ENCODE measurements at places on chromosomes 1 and 21. TPM values are rescaled to one million over a fixed set of nuclear protein-coding genes. Genes with fewer than 3 reads are reported as not detected.

DNA sequence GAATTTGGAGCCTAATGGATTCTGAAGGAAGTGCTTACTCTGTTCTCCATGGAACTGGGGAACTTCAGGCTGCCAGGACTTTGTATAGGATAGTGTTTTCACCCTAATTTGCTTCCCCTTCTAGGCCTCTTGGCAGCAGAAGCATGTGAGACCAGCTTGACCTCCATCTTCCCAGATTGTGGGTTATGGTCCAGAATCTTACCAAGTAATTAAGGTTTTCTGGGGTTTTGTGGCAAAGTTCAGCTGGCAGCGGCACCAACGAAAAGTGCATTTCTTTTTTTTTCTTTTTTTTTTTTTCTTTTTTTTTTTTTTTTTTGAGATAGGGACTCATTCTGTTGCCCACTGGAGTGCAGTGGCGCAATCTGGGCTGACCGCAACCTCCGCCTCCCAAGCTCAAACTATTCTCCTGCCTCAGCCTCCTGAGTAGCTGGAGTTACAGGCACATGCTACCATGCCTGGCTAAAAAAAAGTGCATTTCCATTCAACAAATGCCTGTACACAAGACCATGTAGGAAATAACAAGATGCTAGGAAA, 3.4 kb upstream of the BMP8A start:
- no peak overlapping the region for H3K27ac ChIP-seq
- H3K36me3 ChIP-seq = peaks cover 26% of the 10 kb centered on the region
- DNase-seq = no peak
- H3K4me3 ChIP-seq = no peak overlapping the region
- H3K4me1 ChIP-seq = peaks cover 5% of the 10 kb centered on the region
- no peaks in the 10 kb centered on the region for H3K27me3 ChIP-seq

DNA sequence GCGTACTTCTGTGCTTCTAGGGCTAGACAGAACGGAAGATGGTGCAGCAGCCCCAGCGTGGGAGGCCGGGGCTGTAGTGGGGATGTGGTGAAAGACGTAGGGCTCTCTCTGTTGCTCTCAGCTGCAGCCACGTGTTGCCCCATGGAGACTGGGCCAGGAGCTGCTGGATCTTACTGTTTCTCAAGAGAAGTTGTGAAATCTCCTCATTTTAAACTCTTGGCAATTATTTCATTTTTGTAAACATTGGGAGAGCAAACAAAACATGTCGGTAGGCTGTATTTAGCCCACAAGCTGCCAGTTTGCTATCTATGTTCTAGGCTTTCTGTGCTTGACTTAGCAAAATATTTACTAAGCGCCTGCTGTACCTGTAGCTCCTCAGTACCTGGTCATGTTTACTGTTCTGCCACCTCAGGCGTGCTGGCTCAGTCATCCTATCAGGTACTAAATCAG, 15.9 kb upstream of the ELOA start:
- H3K36me3 ChIP-seq = no peaks in the 10 kb centered on the region
- peaks cover 5% of the 10 kb centered on the region for H3K4me1 ChIP-seq
- H3K27me3 ChIP-seq = no peaks in the 10 kb centered on the region

- DNase-seq = no peak
- no peaks in the 10 kb centered on the region for H3K4me1 ChIP-seq
- H3K27ac ChIP-seq = no peak overlapping the region
These were observed 12.0 kb downstream of the VAV3 start for GRCh38 chr1:107952989-107953388.

DNA sequence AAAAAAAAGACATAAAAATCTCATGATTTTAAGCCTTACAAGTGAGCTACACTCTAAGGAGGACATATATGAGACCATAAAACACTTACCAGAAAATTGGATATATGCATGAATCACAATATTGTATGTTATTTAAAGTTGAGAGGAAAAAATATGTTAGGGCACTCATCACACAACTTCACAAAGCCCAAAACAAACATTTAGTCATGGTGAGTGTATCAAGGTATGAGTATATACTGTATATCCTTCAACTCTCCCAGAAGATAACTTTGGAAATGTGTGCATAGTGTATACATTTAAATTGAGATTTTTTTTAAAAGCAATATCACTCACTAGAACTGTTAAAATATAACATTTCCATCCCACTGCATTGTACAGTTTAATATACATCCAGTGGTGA, 259.3 kb downstream of the SRGAP2C start:
- no peaks in the 10 kb centered on the region for H3K4me1 ChIP-seq
- H3K36me3 ChIP-seq = no peaks in the 10 kb centered on the region
- H3K27ac ChIP-seq = no peak overlapping the region

The CD247 gene
- total RNA-seq = 0.44 TPM

The SZRD1 gene
- 175 TPM for total RNA-seq

The S100A1 gene
- total RNA-seq = 2.9 TPM

The ST6GALNAC3 gene
- total RNA-seq = 0.03 TPM
